ENCODE measurements at places on chromosomes 5 and 9. TPM values are rescaled to one million over a fixed set of nuclear protein-coding genes. Genes with fewer than 3 reads are reported as not detected.

Gene OR1Q1
- not detected for total RNA-seq

Gene CARTPT
- total RNA-seq, result 39.8 TPM

Gene PDE6A
- total RNA-seq, result not detected

Gene HRH2
- total RNA-seq, result 2.5 TPM

Gene RXRA
- total RNA-seq, result 35.7 TPM

Gene SLC22A4
- total RNA-seq, result 0.83 TPM

Gene CDX1
- total RNA-seq, result 1.4 TPM

Gene LCN15
- total RNA-seq, result not detected

Gene BARX1
- not detected for total RNA-seq

Gene SMIM32
- total RNA-seq, result not detected

Gene OTP
- total RNA-seq, result not detected

Gene PTGDS
- total RNA-seq, result 28.5 TPM

Gene SV2C
- total RNA-seq, result 0.55 TPM

Gene TAF9
- 42.4 TPM for total RNA-seq

Gene BARHL1
- total RNA-seq, result not detected

Gene WDR38
- not detected for total RNA-seq

Gene CHSY3
- 3.3 TPM for total RNA-seq

Gene EDIL3
- 43.4 TPM for total RNA-seq

Gene GFI1B
- total RNA-seq, result not detected

Gene PCDHGB6
- total RNA-seq, result 12.7 TPM

Gene OCLN
- 3.9 TPM for total RNA-seq

Gene FOXD4
- total RNA-seq, result 1.1 TPM

Gene FAM170A
- total RNA-seq, result not detected

Gene PIP5K1B
- total RNA-seq, result 10.3 TPM

Gene RNF183
- not detected for total RNA-seq

Gene NUTM2G
- total RNA-seq, result not detected

Gene DND1
- not detected for total RNA-seq

Gene MRPS30
- total RNA-seq, result 63.3 TPM

Gene KCNV2
- not detected for total RNA-seq

Gene PKD2L2
- total RNA-seq, result not detected

Gene TMEM171
- not detected for total RNA-seq

Gene TNFSF15
- total RNA-seq, result 10.7 TPM

Gene C9orf50
- not detected for total RNA-seq

Gene RELL2
- total RNA-seq, result 1.6 TPM

Gene CER1
- total RNA-seq, result 0.99 TPM

Gene LCN9
- not detected for total RNA-seq

Gene SHROOM1
- 4.2 TPM for total RNA-seq

Gene SH2D3C
- total RNA-seq, result 7.2 TPM

Gene C6
- total RNA-seq, result 0.41 TPM

Gene ARL14EPL
- not detected for total RNA-seq

Gene FPGS
- total RNA-seq, result 47.9 TPM

Gene TAF11L12
- total RNA-seq, result not detected
